NCI-H446 treated with DMSO at 0.1 percent for 48 hours (cell line): ENCODE measurements at places on chromosomes 12 and 14.

GRCh38 chr14:67537736-67538135 lies 4.6 kb downstream of the PLEKHH1 start:
- DNase-seq: no peak

- no peak for DNase-seq
Measured at GRCh38 chr14:104431929-104432541, 147.5 kb upstream of the C14orf180 start.

DNA sequence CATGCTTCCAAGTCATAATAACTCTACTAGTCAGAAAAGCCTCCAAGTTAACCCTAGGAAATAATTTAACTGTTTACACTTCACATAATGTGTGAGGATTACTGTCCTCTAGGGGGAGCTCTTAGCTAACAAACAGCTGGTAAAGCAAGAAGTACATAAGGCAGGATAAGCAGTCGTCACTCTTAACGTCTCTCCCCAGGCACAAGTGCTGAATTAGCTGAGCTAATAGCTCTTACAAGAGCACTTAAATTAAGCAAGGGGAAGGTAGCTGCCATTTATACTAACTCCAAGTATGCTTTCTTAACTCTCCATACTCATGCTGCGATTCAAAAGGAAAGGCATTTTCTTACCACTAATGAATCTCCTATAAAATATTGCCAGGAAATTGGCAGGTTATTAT lies 79.3 kb upstream of the TSPAN11 start:
- peak; percentile 11 for DNase-seq

GRCh38 chr12:117042171-117042842 lies 56.9 kb downstream of the TESC start:
- DNase-seq: no peak

DNA sequence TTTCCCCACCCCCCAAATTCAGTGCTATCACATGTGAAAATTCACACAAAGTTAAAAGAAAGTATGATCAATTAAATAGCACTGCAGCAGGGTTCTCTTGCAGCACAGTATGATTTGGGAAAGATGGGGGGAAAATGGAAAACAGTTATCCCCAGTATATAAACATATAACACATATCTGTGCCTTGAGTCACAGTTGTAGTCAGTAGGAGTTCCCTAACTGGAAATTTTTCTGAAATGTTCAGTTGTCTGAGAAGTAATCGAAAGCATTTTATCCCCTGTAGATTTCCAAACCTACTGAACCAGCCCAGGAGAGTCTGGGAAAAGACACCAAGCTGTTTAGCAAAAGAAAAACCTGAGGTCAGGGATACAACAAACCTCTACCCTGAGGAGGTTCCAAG lies 47.0 kb downstream of the C12orf50 start:
- no peak for DNase-seq

GRCh38 chr14:98006008-98006407 lies 1208.8 kb downstream of the VRK1 start:
- no peak for DNase-seq

DNA sequence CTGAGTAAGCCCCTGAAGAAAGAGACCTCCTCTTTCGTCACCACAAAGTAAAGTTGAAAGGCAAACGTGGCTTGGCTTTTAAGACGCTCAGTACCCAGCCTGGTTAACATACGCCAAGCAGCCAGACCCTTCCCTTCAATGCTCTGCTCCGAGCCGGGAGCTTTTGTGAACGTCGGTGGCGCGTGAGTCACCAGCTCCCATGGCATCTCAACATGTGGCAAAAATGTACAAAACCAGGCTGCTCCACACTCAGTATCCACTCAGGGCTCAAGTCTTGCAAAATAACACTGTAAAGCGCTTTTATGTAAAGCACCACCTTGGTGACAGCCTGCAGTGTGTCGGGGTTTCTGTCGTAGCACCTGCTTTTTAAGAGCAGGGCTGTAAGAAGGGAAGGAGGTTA lies 89.0 kb downstream of the SETD3 start:
- DNase-seq: no peak

- no peak for DNase-seq
Measured at GRCh38 chr14:59356312-59356711, 108.9 kb downstream of the GPR135 start.

GRCh38 chr14:61927520-61927919 lies 165.3 kb downstream of the SNAPC1 start:
- DNase-seq: no peak

- DNase-seq: no peak
Measured at GRCh38 chr12:101111441-101111840, 98.6 kb downstream of the SLC5A8 start.

DNA sequence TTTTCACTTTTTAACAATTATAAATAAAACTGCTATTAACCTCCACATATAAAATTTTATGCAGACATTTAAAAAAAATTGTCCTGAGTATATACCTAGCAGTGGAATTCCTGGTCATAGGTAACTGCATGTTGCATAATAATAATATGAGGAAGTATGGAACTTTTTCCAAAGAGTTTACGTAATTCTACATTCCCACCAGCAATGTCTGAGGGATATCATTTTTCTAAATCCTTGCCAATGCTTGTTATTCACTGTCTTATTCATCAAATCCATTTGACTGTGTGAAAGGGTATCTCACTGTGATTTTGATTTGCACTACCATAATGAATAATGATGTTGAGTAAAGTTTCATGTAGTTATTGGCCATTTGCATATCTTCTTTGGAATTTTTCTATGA lies 393.8 kb downstream of the LRFN5 start:
- no peak for DNase-seq

DNA sequence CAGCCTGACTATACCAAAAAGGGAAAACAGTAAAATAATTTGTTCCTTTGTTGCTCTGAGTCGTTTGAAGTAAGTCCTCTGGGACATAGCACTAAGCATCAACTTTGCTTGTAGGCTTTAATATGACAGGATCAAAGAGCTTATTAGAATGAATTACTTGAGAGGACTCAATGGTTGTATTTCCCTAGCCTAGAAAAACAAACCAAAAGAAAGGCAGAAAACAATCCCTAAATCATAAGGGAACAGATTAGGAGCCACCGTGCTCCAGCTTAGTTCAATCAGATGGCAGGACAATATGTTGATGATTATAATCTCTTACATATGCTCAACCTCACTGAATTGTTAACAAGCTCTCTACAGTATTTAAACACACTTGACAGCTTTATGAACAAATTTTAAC lies 988.4 kb downstream of the FLRT2 start:
- no peak for DNase-seq

DNA sequence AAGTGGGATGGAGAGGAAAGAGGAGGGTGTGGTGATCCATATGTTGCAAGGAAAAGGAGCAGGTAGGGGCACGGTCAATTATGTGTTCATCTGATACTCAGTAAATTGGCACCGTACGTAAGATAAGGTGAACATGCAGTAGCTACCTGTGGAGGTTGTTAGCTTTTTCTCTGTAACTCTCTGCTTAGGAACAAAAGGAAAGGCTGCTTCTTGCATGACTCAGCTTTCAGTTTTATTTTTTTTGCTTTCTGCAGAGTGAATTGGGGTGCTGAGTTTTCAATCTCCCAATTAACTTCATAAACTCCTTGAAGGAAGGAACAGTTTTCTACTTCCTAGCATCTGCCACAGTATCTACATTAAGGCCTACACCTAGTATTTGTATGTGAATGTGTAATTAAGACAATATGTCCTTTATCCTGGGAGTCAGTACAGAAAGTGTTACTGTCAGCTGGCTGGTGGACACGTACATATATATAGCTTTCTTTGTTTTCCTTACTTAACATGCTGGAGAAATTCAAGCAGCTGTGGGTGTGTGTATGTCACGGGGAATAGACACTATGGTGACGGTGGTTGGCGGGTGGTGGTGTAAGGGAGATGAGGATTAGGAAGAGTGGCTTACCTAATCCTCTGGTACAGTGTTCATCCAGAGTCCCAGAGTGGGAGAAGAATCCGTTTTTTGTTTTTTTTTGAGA lies 40.1 kb upstream of the WNK1 start:
- DNase-seq: no peak

- no peak for DNase-seq
Measured at GRCh38 chr12:19276767-19277166, 147.2 kb downstream of the PLEKHA5 start.

- no peak for DNase-seq
Measured at GRCh38 chr14:105166571-105167302, 1.8 kb downstream of the JAG2 start.

DNA sequence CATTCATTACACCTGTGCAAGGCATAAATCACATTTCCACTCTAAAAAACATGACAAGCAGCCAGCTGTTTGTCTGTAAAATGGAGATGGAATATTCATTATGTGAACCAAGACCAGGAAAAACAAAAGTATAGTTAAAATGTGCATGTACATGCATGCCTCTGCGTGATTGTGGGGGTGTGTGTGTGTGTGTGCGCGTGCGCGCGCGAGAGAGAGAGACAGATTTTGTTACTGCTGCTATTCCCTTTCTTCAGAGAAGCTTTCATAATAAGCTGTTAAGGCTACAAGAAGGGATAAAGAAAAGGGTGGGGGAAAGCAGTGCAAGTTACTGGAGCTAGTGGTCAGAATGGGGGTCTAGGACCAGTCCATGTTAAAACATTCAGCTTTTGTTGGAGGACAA lies 430.3 kb downstream of the NAV3 start:
- no peak for DNase-seq

GRCh38 chr12:55997535-55997859 lies 421 bp downstream of the SUOX start:
- DNase-seq: no peak

- no peak for DNase-seq
Measured at GRCh38 chr14:24343795-24344660, 4.2 kb upstream of the RIPK3 start.

- peak; percentile 46 for DNase-seq
Measured at GRCh38 chr12:121800694-121801594, 2.9 kb upstream of the SETD1B start.

DNA sequence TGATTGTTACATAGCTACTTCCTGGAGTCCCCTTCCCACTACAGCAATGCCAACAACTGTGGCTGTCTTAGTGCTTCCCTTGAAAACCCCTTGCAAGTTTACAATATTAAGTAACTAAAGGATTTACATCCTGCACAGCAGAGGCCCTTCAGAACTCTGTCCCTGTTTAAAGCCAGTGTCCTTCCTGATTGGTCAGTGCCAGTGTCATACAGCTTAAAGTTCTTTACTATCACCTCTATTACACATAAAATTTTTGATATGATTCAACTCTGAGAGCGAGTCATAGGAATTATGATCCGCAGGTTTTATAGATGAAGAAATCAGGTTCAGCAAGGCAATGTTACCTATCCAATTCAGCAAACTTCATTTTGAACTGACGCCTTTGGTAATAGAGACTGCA lies 91.4 kb upstream of the ALX1 start:
- DNase-seq: no peak

DNA sequence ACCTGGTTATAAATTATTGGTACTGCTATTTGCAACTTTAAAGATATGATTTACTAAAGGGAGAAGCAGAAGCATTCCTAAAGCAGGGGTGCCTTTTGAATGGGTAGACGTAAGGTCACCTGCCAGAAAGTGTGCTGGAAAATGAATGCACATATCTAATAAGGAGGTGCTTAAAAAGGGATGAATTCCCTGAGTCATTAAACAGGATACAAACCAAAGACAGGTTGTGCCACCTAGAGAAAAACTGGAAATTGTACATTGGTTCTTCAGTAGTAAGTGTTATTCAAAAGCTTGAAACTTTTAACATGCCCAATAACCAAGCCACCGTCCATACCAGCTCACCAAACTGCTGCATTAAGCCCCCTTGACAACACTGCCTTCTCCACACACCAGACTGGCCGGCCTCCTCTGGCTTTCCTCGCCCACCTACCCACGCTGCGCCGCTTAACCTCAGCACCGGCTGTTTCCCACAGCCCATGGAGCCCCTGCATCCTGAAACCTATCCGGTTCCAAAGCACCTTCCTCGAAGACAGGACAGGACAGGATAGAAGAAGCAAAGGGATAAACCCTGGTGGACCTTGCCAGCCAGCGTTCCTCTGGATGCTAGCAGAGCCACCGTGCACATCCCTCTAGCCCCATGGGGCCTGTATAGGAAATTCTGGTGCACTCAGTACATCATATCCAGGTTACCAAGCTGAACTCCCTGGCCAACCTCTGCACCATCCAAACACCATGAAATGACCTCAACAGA lies 201.5 kb upstream of the CAND1 start:
- no peak for DNase-seq

- DNase-seq: no peak
Measured at GRCh38 chr12:9692909-9693308, 23.4 kb downstream of the CLEC2D start.

DNA sequence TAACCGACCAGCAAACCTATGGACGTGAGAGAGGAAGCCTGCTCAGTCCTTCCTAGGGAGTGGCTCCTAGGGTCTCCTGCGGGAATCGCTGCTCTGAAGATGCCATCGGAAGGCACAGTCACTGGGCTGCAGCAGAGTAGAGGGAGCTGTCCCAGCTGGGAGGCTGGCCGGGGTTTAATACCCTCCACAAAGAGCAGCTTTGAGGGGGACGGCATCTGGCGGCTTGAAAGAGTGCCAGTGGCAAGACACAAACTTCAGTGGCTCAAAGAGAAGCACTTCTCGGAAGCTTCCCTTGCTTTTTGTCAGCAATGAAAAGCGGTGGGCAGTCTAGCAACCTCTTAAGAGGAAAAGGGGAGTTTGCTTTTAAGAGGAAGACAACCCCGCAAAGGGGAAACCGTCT lies 114.6 kb downstream of the TMEM132C start:
- no peak for DNase-seq

GRCh38 chr14:89933002-89933401 lies 21.5 kb downstream of the EFCAB11 start:
- DNase-seq: no peak

- no peak for DNase-seq
Measured at GRCh38 chr12:83470749-83471148, 784.0 kb downstream of the TMTC2 start.

- DNase-seq: no peak
Measured at GRCh38 chr14:36524220-36524837, 4.3 kb upstream of the NKX2-1 start.

GRCh38 chr12:67539946-67540345 lies 108.6 kb upstream of the DYRK2 start:
- DNase-seq: no peak

GRCh38 chr12:124411281-124411878 lies 116.5 kb downstream of the RFLNA start:
- DNase-seq: no peak

DNA sequence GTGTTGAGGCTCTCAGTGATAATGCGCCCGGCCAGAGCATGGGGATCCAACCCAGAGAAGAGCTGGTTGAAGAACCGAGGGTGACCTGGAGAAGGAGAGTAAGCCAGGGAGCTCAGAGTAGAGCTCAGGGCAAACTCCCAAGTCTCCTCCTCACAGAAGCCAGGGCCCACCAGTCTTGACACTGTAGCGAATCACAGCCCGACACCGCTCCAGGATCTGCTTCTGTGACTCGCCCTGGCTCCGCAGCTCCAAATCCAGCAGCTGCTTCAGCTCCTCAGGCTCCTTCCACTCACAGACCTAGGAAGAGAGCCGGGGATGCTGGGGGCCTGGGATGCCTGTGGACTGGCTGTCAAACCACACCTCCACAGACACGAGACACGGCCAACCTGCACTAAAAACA lies 8.2 kb upstream of the ZNF740 start:
- DNase-seq: no peak

DNA sequence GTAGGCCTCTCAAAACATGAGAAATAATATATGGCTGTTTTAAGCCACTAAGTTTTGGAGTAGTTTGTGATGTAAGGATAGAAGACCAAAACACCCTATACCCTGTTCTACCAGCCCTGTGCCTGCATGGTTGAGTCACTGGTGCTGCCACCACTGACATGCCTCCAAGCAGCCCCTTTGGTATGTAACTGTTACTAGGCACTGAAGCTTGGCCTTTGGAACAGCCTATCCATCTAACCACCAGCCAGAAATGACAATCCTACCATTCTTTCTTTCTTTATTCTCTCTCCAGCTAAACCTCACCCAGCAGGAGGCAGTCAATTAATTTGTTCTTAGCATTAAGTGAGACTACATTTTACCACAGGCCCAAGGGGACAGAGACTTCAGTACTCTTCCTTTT lies 240.3 kb downstream of the MSRB3 start:
- DNase-seq: no peak
